ENCODE measurements at places on chromosomes 13 and 19. TPM values are rescaled to one million over a fixed set of nuclear protein-coding genes. Genes with fewer than 3 reads are reported as not detected.

The PLIN5 gene
- 14.5 TPM for polyA plus RNA-seq

The CGB8 gene
- polyA plus RNA-seq: not detected

The ZNF681 gene
- polyA plus RNA-seq: 0.06 TPM

The KPTN gene
- 9.7 TPM for polyA plus RNA-seq

The RGL3 gene
- polyA plus RNA-seq: 2.4 TPM

The FLT3LG gene
- polyA plus RNA-seq: 4.5 TPM

The FFAR3 gene
- polyA plus RNA-seq: not detected

The SKA3 gene
- 0.25 TPM for polyA plus RNA-seq

The SNRPA gene
- 22.5 TPM for polyA plus RNA-seq

The R3HDM4 gene
- polyA plus RNA-seq: 60.8 TPM

The LYPD5 gene
- polyA plus RNA-seq: 0.22 TPM

The SMIM44 gene
- polyA plus RNA-seq: not detected

The FGF21 gene
- not detected for polyA plus RNA-seq

The ATP4A gene
- not detected for polyA plus RNA-seq

The SULT2A1 gene
- polyA plus RNA-seq: not detected

The CARM1 gene
- polyA plus RNA-seq: 110 TPM

The SLITRK6 gene
- polyA plus RNA-seq: not detected

The FAM216B gene
- polyA plus RNA-seq: not detected

The KLK10 gene
- 0.16 TPM for polyA plus RNA-seq

The ZNF836 gene
- 4.4 TPM for polyA plus RNA-seq

The MEIS3 gene
- 0.83 TPM for polyA plus RNA-seq

The ADM5 gene
- 0.48 TPM for polyA plus RNA-seq

The WTIP gene
- 2.6 TPM for polyA plus RNA-seq

The PEX11G gene
- polyA plus RNA-seq: 1.1 TPM
